ENCODE measurements at places on chromosomes 3 and 15.

DNA sequence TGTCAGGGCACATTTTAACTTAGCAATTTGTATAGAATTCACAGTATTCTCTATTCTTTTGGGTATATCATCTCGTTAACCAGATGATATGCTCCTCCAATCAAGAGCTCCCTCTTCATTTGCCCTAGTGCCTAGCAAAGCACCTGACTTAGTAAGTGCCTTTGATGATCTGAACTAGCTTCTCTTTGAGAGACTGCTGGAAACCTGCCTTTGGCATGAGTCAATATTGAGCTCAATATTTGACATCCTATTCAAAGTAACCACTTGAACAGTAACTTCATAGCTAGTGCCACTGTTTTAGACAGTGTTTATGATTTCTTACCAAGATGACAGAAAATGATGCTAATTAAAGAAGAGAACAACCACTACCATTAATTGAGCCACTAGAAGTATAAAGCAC is 696.3 kb upstream of the UBE2E2 start:
- DNase-seq, result no peak

DNA sequence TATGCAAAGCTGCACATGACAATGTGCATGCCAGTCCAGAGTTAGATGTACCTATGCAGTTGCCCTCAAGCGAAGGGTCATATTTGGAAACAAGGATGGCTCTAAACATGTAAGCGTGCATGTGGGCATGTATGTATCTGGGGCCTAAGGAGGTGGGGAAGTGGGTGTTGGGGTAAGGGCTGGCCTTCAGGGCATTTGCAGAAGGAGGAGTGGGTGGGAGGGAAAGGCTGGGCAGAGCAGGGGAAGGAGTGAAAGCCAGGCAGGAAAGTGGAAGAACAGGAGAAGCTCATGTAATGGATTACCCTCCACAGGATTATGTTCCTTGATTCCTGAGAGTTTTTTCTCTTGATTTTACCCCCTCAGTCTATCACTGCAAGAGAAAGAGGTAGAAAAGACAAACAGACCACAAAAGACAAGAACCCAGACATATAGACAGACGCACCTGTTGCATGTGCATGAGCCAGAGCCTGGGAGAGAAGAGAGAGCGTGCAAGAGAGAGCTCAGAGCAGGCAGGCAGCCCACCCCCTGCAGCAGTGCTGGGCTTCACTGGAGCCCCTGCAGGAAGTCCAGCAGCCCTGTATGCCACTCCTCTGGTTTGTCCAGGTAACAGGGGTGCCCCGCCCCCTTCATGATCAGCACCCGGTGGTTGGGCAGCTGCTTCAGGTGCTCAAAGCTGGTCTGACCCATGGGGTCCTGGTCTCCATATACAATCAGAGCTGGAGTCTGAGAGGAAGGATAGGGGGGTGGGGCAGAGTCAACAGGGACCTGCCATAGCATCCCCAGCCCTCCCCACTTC is 1.8 kb upstream of the PCBP4 start:
- DNase-seq, result no peak

- DNase-seq, result no peak
Observed at GRCh38 chr15:61910839-61911369, 149.3 kb downstream of the VPS13C start.

DNA sequence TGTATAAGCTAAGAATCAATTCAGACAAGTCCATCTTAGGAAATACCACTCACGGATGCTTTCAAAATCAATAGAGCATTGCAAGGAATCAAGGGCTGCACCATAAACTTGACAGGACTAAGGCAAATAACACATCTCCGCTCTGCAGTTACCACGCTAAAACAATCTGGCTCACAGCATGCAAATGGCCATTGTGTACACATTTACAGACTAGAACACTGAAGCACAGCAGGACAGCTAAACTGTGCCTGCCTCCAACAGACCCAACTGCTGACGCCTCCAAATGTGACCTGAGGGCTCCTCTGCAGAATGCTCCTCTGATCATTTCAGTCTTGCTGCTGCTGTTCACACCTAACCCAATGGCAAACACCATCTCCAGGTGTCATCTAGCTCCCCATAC is 104.3 kb downstream of the MEX3B start:
- DNase-seq, result no peak

GRCh38 chr3:109902549-109902948 is 565.2 kb upstream of the DPPA4 start:
- DNase-seq, result no peak

DNA sequence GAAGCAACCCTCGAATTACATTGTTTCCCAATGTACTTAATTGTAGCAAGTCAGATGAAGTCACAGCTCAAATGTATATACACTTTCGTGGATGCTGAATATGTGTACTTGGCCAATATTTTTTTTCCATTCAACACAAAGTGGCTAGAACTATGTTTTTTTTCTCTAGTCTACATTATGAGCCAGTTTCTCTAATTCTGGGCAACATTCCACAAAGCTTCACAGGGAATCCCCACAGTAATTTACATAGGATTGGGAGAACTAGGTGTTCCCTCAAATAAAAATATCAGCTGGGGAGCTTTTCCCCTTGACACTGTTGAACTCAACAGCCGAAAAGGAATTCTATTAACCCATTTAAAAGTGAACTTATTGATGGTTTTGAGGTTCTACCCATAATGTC is 493.1 kb downstream of the MECOM start:
- peak; percentile 59 for DNase-seq

Data from fibroblast of pulmonary artery (primary cell).